ENCODE measurements at places on chromosomes 4 and X. TPM values are rescaled to one million over a fixed set of nuclear protein-coding genes. Genes with fewer than 3 reads are reported as not detected.

DNA sequence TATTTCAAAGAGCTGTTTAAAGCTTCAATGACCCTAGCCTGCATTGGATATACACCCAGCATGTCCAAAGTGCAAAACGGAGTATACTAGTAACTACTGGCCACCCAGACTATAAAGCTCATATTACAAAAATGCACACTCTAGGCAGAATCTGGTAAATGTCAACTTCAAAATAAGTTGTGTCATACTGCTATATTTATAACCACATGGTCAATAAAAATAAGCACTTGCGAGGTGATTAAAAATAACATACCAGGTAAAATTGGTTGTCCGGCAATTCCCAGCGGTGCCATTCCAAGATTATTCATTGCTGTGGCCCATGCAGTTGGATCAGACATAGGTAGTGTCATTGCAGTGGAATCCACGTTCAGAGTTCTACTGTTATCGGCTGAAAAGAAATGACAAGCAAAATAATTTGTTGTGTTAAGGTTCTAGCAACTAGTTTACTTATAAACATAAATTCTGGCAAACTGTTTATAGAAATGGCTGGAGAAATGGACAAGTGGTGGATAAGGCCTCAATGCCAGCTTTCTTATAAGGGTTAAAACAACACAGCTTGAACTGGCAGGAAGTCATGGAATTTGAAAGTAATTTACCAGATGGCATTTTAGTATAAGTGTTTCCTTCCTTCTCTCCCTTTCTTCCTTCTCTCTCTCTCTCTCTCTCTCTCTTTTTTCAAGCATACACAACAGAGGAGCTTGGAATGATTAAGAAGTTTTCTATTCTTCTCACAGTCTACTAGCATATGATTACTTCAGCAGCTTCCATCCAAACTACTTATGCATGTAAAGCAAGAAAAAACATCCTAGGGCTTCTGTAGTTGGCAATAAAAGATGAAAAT lies 199.9 kb downstream of the ENOX2 start:
- H3K27ac ChIP-seq: no peak overlapping the region
- peaks cover 7% of the 10 kb centered on the region for H3K36me3 ChIP-seq
- no peaks in the 10 kb centered on the region for H3K27me3 ChIP-seq
- H3K4me3 ChIP-seq: no peak overlapping the region
- DNase-seq: no peak

PNMA6A gene
- polyA plus RNA-seq: 1.1 TPM

- H3K4me3 ChIP-seq: no peak overlapping the region
- no peak for DNase-seq
- H3K36me3 ChIP-seq: no peaks in the 10 kb centered on the region
- H3K27ac ChIP-seq: no peak overlapping the region
- no peaks in the 10 kb centered on the region for H3K27me3 ChIP-seq
Observed at GRCh38 chrX:27995611-27996010, 14.4 kb upstream of the DCAF8L1 start.

FAM133A gene
- 0.02 TPM for polyA plus RNA-seq

C4orf51 gene
- not detected for polyA plus RNA-seq

UCP1 gene
- not detected for polyA plus RNA-seq

DNA sequence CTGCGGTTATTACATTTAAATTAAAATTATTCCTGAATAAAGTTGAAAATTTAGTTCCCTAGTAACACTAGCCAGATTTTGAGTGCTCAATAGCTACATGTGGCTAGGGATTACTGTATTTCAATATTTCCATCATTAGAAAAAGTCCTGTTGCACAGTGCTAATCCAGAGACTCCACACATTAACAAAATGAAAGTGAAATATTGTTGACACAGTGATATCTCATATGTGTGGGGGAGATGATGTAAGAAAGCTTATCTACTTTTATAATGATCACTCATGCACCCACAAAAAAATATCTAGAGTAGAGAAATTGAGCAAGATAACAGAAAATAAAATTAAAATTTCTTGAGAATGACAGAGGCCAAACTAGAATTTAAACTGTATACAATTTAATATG lies 74.9 kb downstream of the MAGEB10 start:
- no peaks in the 10 kb centered on the region for H3K4me1 ChIP-seq
- no peak overlapping the region for H3K4me3 ChIP-seq
- H3K27ac ChIP-seq: no peak overlapping the region
- H3K27me3 ChIP-seq: no peaks in the 10 kb centered on the region
- no peaks in the 10 kb centered on the region for H3K36me3 ChIP-seq

TLR7 gene
- polyA plus RNA-seq: 2.5 TPM

DNA sequence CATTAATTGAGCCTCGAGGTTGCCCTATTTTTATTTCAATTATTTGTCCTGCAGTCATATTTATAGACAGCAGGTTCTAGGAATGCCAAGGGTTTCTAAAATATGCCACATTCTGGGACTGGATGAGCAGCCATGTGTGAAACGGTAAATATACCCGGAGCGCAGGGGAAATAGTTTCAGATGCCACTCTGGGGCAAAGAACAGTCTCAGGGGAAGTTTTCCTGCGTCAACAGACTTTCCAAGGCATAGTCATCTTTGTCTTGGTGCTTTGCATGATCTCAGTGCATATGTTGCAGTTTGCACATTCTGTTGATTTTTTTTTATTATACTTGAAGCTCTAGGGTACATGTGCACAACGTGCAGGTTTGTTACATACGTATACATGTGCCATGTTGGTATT lies 71.0 kb downstream of the GPAT3 start:
- DNase-seq: no peak
- H3K4me1 ChIP-seq: no peaks in the 10 kb centered on the region
- no peak overlapping the region for H3K27ac ChIP-seq
- no peaks in the 10 kb centered on the region for H3K36me3 ChIP-seq

GRCh38 chr4:15066140-15066539 lies 63.9 kb downstream of the CPEB2 start:
- H3K27ac ChIP-seq: no peak overlapping the region
- no peaks in the 10 kb centered on the region for H3K4me1 ChIP-seq
- no peak for DNase-seq
- no peaks in the 10 kb centered on the region for H3K27me3 ChIP-seq

MTHFD2L gene
- polyA plus RNA-seq: 7.8 TPM

- no peaks in the 10 kb centered on the region for H3K36me3 ChIP-seq
- H3K4me3 ChIP-seq: no peak overlapping the region
- no peaks in the 10 kb centered on the region for H3K4me1 ChIP-seq
Observed at GRCh38 chrX:18210470-18210869, 10.2 kb downstream of the BEND2 start.

DNA sequence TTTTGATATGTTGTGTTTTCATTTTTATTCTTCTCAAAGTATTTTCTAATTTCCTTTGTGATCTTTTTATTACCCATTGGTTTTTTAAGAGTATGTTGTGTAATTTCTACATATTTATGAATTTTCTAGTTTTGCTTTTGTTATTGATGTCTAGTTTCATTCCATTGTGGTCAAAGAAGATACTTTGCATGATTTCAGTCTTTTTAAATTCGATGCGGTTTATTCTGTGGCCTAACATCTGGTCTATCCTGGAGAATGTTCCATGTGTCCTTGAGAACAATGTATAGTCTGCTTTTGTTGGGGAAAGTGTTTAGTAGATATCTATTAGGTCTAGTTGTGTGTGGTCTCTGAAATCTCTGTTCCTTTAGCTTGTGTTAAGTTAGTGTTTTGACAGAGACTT lies 46.2 kb downstream of the PPEF1 start:
- H3K27me3 ChIP-seq: no peaks in the 10 kb centered on the region
- DNase-seq: no peak
- no peak overlapping the region for H3K4me3 ChIP-seq
- no peaks in the 10 kb centered on the region for H3K4me1 ChIP-seq
- no peaks in the 10 kb centered on the region for H3K36me3 ChIP-seq

Data from spleen (tissue), 13 donors.